Endothelial cell of coronary artery (primary cell): ENCODE measurements at places on chromosomes 7 and 10. TPM values are rescaled to one million over a fixed set of nuclear protein-coding genes. Genes with fewer than 3 reads are reported as not detected.

Gene PMS2
- total RNA-seq, result 14.7 and 15.0 TPM in 2 replicates

Gene PAPOLB
- total RNA-seq, result under 0.01 and 0.09 TPM in 2 replicates

Gene PRTFDC1
- total RNA-seq, result 5.8 and 6.5 TPM in 2 replicates

Gene IFRD1
- 25.4 and 44.5 TPM in 2 replicates for total RNA-seq

Gene SP8
- not detected in 2 replicates for total RNA-seq

Gene ENKUR
- total RNA-seq, result 0.18 TPM in 1 of 2 replicates, not detected in the other

Gene CNPY1
- not detected in 2 replicates for total RNA-seq

Gene GARIN1A
- total RNA-seq, result 0.18 and 0.28 TPM in 2 replicates

Gene DNAH11
- total RNA-seq, result 0.63 and 3.3 TPM in 2 replicates

Gene SAMD9L
- 9.9 and 15.0 TPM in 2 replicates for total RNA-seq

Gene SCRN1
- total RNA-seq, result 89.5 and 99.9 TPM in 2 replicates

Gene SEMA4G
- total RNA-seq, result 0.63 and 0.94 TPM in 2 replicates

Gene GDF10
- not detected in 2 replicates for total RNA-seq

Gene SLC39A12
- under 0.01 TPM in 1 of 2 replicates, not detected in the other for total RNA-seq
